NCI-H69 (cell line): ENCODE measurements at places on chromosomes 16 and 17.

DNA sequence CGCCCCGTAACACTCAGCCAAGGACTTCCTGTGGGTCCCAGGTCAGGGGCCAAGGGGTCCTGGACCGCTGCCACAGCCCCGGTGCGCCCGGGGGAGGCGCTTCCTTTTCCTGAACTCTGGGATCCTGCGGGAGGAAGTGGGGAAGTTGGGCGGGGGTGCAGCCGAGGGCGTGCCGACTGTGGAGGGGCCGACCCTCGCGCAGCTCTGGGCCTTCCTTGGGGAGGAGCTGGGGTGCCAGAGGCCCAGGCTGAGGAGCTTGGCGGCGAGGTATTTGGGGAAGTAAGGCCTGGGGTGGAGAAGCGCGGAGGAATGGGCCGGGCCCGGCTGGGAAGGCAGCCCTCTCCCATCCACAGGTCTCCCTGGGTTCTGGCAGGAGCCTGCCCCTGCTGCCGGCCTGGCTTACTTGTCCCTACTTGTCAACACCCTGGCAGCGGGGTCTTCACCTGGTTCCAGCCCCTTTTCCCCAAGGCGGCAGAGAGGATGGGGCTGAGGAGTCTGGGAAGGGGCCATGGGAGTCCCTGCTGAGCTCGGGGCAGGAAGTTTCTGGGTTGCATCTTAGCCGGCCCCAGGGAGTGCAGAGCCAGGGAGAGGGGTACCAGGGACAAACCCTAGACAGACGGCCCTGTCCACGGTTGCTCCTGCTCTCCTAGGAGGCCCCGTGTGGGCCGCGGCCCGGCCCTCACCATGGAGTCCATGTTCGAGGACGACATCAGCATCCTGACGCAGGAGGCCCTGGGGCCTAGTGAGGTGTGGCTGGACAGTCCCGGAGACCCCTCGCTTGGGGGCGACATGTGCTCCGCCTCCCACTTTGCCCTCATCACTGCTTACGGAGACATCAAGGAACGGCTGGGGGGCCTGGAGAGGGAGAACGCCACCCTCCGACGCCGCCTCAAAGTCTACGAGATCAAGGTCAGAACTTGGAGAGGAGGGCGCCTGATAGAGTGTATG, 1.7 kb downstream of the TBKBP1 start:
- DNase-seq, result no peak

- no peak for DNase-seq
These were observed 95.0 kb upstream of the LHX1 start for GRCh38 chr17:36842231-36842819.

- DNase-seq, result no peak
These were observed 900.0 kb upstream of the GOT2 start for GRCh38 chr16:59634004-59634579.

- no peak for DNase-seq
These were observed 2.3 kb upstream of the ALKBH5 start for GRCh38 chr17:18181358-18181757.

DNA sequence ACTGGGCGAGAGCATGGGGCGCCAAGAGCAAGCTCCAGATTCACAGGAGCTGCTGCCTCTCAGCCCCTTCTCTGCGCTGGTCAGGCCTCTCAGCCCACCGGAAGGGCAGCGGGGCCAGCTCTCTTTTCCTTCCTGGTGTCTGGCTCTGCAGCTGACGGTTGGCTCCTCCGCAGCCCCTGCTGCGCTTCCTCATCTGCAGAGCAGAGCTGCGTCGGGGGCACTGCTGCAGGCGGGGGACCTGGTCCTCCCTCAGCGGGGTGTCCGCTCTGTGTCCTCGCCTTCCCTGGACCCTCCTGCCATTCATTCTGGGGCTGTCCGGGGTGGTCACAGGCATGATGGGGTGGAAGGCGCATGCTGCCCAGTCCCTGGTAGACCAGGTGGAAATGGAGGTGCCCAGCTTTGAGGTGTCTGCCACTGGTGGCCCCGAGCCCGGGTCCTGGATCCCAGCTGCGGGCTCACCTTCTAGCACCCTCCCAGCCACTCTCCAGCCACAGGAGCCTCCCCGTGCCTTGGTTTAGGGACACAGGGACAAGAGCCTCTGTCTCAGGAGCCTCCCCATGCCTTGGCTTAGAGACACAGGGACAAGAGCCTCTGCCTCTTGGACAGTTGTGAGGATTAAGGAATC, 84.8 kb downstream of the IRF8 start:
- no peak for DNase-seq

DNA sequence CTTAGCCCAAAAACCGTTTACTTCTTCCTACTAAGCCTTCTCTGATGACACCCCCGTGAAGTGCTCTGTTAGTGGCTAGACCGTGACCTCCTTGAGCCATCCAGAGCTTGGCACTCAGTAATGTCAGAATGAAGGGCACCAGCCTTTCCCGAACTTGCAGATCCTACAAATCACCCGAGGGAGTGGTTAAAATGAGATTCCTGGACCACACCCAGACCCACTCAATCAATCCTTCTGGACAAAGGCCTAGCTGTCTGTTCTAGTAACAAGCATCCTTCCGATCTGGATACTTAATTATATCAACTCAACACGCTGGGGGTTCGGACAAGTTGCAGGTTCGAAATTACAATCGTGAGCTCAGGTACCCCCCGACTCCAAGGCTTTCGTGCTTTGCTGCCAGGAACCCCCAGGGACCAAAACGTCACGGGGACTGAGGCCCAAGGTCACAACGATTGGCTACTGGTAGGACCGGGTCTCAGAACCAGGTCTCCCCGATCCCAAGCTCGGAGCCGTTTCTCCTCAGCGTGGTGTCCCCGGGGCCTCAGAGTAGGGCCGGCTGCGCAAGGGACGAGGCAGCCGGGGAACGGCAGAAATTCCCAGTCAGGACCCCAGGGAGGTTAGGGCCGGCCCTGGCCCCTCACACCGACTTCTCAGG, 527 bp downstream of the CIAPIN1 start:
- peak; percentile 53 for DNase-seq

- no peak for DNase-seq
These were observed 22.1 kb downstream of the TMEM94 start for GRCh38 chr17:75478508-75478907.

DNA sequence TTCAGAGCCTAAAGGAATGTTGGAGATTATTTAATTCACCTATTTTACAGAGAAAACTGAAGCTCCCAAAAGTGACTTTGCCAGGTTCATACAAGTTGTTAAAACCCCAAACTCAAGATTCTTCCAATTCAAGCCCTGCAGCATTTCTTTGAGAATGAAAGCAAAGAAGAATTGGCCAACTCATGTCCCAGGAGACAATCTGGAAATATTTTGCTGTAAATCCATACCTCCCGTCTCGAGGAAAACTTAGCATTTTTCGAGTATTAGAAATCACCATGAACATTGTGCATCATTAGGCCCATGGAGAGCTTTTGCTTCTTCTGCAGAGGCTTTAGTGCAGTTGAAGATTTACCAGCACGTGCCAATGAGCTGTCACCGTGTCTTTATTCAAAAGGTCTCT, 176.4 kb upstream of the KCNJ16 start:
- no peak for DNase-seq

DNA sequence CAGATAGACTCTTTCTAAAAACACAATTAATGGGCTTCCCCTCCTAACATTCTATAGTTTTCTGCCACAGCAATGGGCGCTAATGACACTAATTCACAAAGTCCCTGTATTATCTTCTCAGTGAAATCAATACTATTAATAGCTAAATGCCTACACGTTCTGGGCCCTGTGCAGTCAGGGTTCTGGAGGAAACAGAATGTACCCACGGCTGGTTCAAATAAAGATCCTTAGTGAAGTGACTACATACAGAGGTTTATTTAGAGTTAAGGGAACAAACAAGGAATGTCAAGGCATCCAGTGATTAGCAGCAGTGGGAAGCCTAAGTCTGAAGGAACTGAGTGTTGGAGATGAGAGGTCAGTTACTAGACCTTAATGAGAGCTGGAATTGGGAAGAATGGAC, 43.5 kb upstream of the MTMR4 start:
- DNase-seq, result no peak

DNA sequence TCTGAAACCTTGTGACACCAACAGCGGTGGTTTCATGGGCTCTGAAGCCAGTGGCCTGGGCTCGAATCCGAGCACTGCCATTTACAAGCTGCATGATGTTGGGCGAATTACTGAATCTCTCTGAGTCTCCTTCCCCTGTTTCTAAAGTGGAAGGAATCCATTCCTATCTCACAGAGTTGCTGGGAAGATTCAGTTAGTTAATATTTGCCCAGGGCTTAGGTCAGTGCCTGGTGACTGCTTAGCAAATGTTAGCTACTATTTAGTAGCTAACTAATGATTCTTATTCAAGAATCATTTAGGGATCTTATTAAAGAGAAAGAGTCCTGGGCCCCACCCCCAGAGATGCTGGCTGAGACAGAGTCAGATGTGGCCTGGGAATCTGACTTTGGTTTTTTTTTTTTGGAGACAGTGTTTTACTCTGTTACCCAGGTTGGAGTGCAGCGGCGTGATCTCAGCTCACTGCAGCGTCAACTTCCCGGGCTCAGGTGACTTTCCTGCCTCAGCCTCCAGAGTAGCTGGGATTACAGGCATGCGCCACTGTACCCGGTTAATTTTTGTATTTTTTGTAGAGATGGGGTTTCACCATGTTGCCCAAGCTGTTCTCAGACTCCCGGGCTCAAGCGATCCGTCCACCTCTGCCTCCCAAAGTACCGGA, 33.6 kb upstream of the RAI1 start:
- no peak for DNase-seq

DNA sequence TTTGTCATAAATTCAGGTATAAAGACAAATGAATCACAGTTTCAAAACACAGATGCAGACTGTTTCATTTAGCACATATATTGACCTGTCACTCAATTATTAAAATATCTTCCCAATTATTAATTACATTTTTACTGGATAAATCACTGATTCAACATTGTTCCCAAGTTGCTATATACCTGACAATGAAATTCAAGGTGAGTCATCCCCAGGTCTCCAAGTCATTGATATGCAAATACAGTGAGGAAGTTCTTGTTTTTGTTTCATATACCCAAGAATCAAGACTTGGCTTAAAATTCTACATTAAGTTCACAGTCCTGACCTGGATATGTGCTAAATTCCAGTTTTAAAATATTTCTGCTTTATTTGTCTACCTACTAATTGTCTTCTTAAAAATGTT, 599.3 kb upstream of the PSMD7 start:
- DNase-seq, result no peak
